ENCODE measurements at places on chromosomes 16 and 17.

DNA sequence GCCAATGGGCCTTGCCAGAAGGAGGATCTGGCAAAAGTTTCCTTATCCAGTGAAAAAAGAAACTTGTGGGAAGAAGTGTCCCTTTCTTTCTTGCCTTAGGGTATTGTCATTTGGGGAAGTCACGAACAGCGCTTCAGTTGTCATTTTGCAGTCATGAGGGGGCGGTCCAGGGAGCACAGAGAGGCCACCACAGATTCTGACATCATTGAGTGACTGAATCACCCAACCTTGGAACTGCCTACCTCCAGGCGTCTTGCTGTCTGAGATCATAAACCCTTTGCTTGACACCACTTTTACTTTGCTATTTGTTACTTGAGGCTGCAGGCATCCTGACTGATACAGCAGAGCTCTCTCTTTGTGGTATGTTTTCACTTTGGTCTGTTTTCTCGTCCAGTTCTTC lies 3.1 kb upstream of the WSCD1 start:
- DNase-seq, result no peak

GRCh38 chr16:81280393-81280792 lies 34.4 kb upstream of the GAN start:
- no peak for DNase-seq

GRCh38 chr17:57622306-57622682 lies 122.8 kb downstream of the CCDC182 start:
- DNase-seq, result no peak

GRCh38 chr17:80650751-80651518 lies 106.3 kb downstream of the RPTOR start:
- no peak for DNase-seq

DNA sequence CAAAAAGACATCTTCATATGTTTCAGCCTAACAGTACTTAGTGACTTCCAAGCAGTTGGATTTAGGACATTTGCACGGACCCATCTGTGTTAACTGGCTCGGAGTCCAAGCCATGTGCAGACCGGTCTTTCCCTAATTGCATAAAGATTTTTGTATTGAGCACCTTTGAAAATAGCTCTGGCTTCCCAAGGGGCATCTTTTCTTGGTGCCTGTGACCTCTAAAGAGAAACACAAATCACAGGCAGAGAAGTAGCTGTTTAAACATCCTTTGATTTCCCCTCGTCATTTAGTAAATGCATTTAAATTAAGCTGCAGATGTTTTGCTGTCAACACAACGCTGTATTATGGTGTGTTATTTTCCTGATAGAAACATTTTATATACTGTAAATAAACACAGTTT lies 288.2 kb upstream of the SALL1 start:
- DNase-seq, result no peak

DNA sequence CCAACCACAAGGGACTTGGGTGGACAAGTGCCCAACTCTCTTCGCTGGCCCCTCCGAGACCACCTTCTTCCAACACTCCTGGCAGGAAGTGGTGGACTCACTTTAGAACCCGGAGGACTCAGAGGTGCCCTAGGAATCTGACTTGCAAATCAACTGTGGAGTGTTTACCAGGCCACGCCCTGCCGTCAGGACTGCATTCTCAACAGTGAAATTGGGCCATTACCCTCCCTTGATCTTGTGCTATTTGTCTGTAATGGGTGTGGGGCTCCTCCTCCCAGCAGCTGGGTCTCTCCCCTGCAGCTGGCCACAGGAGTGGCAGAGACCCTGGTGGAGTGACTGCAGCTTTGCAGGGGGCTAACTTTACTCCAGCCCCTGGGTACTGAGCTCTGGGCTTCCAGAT lies 212.2 kb upstream of the RPL38 start:
- no peak for DNase-seq

DNA sequence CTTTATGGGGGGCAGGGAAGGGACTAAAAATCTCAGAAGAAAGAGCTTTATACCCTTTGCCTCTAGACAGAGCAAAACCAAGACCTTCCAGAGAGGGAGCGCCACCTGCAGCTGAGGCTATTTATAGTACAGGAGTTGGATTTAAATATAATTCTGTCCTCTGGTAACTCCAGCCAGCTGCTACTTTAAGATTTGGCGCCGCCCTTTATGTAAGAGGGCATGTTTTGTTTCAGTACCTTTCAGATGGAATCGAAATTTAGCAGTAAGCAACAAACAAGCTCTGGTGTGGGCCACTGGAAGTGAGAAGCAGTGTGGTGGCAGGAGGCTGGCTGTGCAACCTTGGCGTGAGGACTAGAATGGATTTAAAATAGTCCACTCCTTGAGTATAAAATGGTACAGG lies 5.2 kb upstream of the GUCY2D start:
- DNase-seq, result peak; percentile 40

GRCh38 chr16:69894676-69895075 lies 56.5 kb upstream of the CLEC18A start:
- DNase-seq, result no peak

- DNase-seq, result peak; percentile 68
Observed at GRCh38 chr17:31842195-31843069, 16.6 kb downstream of the COPRS start.

DNA sequence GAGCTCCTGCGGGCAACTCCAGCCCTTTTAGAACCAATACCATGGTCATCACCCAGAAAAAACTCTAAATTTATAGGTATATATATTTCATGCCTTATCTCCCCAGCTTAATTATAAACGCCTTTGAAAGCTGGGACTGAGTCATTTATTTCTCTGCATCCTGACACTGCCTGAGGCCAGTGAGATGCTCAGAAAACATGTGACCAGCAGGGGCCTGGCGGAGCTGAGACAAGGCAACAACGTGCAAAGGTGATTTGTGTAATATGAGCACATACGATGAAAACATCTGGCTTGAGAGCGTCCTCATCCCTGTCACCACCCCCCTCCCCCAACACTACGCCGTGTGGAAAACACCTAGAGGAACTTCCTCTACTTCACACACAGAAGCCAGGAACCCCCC lies 22.7 kb downstream of the NXN start:
- no peak for DNase-seq

GRCh38 chr17:59899099-59899498 lies 6.2 kb downstream of the RPS6KB1 start:
- no peak for DNase-seq

DNA sequence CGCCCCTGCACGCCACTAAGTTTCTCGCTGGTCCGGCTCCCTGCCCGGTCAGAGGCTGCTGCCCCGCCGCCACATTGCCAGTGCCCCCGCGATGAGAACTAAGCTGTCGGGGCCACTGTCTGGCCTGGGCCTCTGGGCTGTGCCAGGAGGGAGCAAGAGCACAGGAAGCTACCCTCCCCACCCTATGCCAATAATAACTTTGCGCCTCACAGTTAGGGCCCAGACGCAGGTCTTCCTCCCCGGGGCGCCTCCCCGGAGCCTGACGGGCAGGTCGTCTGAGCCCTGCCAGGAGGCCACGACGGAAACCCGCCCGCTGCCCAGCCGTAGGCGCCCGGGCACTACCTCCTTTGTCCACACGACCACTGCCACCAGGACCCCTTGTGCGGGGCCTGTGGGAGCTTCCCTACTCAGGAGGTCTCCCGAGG lies 1.5 kb downstream of the ZFPM1 start:
- peak; percentile 66 for DNase-seq

DNA sequence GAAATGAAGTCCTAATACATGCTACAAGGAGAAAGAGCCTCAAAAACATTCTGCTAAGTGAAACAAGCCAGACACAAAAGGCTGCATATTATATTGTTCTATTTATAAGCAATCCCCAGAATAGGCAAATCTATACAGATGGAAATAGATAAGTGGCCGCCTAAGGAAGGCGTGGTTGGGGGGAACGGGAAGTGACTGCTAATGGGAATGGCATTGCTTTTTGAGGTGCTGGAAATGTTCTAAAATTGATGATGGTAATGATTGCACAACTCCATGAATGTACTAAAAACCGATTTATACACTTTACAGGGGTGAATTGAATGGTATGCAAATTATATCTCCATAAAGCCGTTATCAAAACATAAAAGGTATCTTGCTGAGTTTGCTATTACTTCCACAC lies 67.7 kb downstream of the GAS7 start:
- DNase-seq, result no peak

DNA sequence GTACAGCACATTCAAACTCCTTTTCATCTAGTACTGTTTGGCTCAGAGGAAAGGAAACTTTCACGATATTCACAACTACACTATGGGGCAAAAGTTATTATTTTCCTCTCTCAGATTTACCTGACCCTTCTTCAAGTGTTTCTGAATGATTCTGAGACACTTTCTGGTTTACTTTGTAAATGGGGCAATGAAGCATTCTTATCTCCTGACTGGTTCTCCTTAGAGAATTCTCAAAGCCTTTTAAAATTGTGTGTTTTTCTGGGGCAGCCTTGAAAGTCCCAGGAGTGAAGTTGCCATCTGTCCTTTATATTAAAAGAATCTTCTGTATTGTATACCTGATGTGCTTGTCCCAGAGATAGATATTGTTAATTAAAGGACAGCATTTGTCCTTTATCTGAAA lies 264.9 kb downstream of the FTO start:
- DNase-seq, result no peak

GRCh38 chr17:75307957-75308731 lies 18.9 kb upstream of the SLC25A19 start:
- no peak for DNase-seq

DNA sequence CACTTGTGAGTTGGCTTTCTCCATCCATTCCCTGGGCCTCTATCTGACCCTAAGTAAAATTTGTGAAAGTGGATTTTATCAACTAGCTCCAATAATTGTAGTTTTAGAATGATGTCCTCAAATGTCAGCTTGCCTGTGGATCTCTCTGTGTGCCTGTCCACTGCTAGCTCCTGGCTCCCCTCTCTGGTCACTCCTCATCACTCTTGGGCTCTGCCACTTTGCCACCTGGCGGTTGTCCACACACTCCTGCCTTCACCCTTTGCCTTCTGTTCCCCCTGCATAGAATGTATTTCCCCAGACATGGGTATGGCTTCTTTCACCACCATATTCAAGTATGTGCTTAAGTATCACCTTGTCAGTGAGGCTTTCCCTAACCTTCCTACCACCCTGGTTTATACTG lies 19.8 kb downstream of the ANKFN1 start:
- no peak for DNase-seq

DNA sequence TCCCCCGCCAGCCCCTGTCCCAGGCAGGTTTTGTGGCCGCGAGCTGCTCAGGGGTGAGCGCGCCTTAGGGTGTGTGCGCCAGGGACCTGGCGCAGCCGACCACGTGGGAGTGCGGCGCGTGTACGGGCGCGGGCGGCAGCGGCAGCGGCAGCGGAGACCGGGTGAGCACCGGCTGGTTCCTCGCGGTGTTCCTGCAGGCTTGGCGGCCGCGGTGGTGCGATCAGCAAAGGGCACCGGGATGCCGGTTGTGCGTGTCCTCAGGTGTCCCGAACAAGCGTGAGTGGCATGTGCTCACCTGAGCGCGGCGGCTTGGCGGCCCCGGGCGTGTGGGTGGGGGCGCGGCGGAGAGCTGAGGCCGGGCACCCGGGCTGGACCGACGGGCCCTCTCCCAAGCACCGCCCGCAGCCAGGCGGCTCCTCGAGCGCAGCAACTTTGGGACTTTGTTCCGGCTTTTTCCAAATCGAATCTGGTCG lies 381 bp upstream of the HSD11B2 start:
- peak; percentile 32 for DNase-seq

DNA sequence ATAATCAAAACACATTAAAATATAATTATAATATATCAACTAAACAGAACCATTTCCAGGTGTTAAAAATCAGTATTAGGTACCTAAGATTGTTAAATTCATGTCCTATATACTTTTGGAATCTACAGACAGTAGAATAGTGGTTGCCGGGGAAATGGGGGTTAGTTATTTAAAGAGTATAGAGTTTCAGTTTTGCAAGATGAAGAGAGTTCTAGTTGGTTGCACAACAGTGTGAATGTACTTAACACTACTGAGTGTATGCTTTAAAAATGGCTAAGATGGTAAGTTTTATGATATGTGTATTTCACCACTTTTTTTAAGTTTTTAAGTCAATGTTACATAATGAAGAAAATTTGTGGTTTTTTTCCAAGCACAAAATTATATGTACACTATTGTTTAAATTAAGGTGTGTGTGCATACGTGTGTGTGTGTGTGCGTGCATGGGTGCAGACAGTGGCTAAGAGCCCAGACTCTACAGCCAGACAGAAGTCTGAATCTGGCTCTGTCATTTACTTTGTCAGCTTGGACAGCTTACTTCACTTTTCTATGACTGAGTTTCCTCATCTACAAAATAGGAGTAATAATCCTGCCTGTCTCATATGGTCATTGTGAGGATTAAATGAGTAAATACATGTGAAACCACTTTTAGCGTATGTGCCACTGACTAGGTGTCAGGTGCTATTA lies 25.3 kb upstream of the PHAF1 start:
- no peak for DNase-seq

- no peak for DNase-seq
Observed at GRCh38 chr16:49698453-49698815, 157.5 kb downstream of the ZNF423 start.

DNA sequence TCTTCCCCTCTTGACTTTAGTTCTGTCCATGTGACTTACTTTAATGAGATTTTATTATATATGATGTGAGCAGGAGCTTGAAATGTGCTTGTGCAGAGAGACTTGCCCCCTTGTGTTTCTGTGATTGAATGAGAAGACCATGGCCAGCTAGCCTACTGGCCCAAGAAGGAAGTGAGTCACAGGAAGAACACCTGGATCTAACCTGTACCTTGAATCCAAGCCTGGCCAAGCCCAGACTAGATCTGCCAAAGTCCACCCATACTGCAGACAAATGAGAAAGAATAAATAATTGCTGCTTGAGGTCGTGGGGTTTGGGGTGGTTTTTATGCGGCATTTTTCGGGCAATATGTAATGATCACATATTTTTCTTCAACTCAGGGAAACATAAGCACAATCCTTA lies 9.6 kb downstream of the ABCA10 start:
- no peak for DNase-seq

GRCh38 chr16:28610595-28611191 lies 849 bp upstream of the SULT1A1 start:
- no peak for DNase-seq

DNA sequence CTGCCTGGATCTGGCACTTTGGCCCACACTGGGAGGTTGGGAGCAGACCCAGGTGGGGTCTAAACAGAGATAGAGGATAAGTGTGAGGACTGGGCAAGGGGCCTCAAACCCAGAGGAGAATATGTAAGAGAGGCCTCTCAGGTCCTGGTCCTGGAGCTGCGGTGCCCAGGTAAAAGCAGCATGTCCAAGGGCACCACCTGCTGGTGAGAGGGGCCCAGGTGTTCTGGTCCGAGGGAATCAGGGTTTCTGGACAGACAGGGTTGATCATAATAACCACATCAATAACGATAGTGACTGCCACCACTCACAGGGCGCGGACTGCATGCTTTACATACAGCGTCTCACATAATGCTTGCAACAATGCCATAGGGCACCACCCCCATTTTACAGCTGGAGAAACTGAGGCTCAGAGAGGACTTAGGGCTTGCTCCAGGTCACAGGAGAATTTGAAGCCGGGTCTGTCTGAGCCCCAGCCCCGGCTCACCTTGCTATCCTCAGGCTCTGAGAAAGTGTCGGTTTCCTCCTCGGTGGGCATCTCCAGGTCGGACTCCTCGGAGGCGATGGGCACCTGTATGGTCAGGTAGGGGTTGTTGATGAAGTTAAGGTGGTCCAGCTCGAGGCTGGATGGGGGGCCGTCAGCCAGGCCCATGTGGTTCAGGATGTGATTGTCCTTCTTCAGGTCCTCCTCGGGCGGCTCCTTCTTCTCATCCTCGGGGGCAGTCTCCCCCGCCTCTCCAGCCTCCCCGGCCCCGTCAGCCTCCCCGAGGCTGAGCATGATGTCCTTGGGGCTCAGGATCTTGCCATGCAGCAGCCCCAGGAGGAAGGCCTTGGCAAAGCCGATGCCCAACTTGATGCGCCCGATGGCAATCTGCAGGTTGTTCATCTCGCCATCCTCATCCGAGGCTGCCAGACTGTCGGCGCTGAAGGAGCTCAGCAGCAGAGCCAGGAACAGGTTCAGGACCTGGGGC lies 19.1 kb upstream of the CD79B start:
- DNase-seq, result peak; percentile 53
